ENCODE measurements at places on chromosomes 2 and 18.
A peak's percentile ranks its signal among the peaks of the same experiment; 100 is the strongest.

DNA sequence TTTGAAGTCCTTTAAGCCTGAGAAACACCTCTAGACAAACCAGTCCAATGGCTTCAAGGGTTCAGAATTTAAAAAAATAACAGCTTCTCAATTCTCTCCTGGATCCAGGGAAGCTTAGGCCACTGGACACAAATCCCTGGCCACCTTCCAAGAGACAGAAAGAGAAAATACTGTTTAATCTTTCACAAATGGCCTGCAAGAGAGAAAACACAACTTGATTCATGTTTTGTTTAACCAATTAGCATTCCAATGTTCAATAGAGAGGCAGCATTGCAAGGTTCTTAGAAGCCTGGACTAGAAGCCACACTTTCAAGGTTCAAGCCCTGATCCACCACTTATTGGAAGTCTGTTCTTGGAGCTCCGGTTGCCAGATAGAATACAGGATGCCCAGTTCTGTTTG is 109.0 kb upstream of the PARD3B start:
- DNase-seq = no peak

- no peak for DNase-seq
These were observed 15.1 kb downstream of the RASGRP3 start for GRCh38 chr2:33491441-33492084.

DNA sequence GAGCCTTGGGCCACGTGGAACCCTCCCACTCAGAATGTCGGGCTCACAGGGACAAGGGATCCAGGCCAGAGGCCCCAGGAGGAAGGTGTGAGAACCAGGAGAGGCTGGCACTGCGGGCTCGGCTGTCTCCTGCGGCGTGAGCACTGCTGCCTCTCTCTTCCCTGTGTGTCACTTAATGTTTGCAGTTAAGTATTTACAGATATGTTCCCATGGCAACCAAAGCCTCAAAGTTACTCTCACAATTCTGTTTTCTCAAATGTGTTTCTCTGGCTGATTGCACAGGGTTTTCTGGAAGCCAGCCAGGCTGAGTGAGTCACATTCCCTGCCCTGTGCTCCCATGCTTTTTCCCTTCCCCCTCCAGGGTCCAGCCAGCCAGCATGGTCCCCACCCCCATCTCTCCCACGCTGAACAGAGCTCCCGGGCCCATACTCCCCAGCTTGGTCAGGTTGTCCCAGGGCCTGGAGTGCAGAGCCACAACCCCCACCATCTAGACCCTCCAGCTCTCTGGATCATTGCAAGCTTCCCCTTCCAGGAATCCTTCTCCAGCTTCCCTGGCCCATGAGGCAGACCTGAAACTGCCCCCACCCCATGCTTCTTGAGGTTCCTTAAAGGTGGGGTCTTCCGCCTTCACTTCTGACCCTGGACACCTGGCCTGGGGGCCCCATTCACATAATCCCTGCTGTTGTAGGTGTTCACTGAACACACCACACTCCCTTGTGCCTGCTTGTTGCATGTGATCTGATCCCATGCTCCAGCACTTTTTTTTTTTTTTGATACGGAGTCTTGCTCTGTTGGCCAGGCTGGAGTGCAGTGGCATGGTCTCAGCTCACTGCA is 265.9 kb downstream of the CELF4 start:
- DNase-seq = peak; percentile 96

GRCh38 chr18:22174341-22175145 is 5.2 kb downstream of the GATA6 start:
- no peak for DNase-seq

DNA sequence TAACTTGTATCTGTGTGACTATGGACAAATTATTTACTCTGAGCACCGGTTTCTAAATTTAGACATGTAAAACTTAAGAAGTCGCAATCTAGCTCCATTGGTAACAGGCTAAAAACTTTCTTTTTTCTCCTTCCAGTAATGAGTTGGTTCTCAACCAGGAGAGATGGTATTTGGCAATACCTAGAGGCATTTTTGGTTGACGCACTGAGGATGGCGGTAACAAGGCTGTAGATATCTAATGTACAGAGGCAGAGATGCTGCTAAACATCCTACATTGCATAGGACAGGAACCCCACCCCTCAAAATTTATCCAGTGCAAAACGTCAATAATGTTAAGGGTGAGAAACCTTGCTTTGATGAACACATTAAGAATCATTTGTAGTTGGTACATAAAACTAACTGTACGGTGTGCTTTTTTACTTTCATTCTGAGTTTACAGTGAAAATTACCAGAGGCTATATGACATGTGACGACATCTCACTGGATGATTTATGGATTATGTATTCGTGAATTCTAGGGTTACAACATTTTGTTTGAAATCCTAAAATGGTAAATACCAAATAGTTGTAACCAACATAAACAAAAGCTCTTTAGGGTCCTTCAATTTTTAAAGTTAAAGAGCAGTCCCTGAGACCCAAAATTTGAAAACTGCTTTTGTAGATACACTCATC is 91.3 kb downstream of the TLK1 start:
- peak; percentile 2 for DNase-seq

- DNase-seq = no peak
These were observed 86.7 kb upstream of the RANBP2 start for GRCh38 chr2:108632332-108633160.

DNA sequence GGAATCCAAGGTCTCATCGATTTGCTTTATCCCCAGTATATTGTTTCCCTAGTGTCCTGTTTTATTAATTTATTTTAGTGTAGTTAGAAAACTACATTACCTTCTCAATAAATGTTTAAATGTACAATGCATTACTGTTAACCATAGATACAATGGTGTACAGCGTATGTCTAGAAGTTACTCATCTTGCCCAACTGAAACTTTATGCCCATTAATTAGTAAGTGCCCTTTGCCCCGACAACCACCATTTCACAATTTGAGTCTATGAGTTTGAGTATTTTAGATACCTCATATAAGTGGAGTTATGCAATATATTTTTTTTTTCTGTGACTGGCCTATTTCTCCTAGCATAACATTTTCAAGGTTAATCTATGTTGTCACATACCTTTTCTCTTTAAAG is 1343.0 kb upstream of the SLC39A10 start:
- DNase-seq = no peak

Data from fibroblast of mammary gland (primary cell).